Lung microvascular endothelial cell (primary cell): ENCODE measurements at places on chromosomes 7 and 10. TPM values are rescaled to one million over a fixed set of nuclear protein-coding genes. Genes with fewer than 3 reads are reported as not detected.

DNA sequence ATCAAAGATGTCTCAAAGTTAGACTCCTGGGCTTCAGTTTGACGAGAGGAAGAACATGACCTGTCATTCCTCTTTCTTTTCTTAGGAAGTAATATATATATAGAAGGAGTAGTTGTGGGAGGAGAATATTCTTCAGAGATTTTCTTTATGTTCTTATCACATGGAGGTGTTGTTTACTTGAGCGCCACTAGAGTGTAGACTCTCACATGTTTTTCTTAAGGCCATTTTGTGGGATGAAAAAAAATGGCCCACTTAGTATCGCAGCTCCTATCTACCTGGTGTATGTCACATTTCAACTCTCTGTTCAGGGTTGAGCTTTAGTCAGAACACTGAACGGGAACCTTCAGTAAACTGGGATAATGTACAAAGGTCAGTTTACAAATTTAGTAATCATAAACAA is 645.2 kb downstream of the PHTF2 start:
- DNase-seq: no peak

DNA sequence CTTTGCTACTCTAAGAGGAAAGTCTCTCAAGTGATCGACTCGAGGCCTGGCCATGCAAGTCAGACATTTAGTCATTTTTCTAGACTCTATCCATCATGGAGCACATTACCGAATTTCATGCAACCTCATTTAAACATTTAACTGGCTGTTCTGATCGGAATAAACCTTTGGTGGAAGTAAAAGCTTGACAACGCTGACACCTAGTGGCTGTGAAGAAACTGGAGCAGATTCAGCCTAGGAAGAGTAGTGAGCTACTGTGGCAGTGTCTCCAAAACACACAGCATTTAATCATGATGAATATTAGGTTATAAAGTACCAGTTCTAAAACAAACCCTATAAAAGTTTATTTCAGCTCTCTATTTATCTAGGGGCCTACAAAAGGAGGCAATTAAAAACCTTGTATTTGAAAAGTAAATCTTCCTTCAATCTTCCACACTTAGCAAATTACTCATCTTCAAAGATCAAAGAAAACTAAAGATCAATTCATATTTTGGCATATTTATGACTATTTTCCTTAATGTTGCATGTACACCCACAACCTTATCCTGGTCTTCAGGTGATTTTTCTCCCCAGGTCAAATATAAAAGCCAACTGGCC is 175.0 kb downstream of the CTNNA3 start:
- peak; percentile 50 for DNase-seq

- DNase-seq: no peak
Observed at GRCh38 chr10:65911151-65911835, 1014.5 kb upstream of the LRRTM3 start.

DNA sequence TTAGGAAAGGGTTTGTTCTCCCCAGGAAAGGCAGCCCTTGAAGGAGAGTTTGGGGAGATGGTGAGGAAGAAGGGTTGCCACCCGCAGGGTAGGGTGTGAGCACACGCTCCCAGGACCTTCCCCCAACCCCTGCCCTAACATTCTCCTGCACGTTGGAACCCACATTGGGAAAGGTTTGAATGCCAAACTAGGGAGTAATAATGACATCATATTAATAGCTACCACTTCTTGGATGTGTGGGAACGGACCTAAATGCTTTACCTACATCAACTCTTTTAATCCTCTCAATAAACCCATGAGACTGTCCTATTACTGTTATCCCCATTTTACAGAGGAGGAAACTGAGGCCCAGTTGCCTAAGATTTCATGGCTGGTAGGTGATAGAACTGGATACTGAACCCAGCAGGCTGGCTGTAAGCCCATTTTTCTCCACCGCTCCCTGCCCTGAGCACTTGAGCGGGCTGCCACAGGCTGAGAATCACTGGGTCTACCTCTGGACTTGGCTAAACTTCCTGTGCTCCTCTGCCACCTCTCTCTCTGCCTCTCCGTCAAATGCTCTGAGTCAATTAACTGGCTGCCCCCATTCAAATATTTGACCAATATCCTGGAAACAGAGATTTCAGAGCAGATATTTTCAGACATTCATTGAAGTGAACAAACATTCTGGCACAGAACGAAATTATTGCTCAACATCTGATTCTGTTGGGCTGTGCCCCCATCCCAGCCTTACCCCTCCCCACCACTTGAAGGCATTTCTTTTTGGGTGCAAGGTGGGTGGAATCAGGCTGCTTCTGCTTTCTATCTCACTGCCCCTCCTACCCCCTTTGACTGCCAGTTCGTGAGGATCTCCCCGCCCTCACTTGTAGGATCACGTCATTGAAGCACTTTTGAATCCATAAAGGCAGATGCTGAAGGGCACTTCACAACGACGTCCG is 129.7 kb downstream of the C10orf105 start:
- no peak for DNase-seq

DNA sequence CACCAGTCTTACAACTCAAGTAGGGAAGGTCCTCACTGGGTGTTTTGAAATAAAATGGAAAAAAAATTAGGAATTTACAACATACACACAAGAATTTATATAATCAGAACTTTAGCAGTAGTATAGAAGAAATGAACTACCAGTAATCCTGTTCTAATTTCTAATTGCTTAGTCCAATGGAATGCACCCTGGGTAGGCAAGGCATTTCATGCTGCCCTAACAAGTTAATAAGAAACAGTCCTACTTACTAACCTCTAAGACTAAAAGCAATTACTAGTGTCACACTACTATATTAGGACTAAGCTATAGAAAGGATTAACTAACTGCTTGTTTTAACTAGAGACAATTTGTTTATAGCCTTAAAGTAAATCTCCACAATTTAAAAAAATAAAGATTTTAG is 158.1 kb downstream of the BTAF1 start:
- DNase-seq: no peak

- DNase-seq: no peak
Observed at GRCh38 chr10:123988694-123989093, 97.1 kb upstream of the CPXM2 start.

DNA sequence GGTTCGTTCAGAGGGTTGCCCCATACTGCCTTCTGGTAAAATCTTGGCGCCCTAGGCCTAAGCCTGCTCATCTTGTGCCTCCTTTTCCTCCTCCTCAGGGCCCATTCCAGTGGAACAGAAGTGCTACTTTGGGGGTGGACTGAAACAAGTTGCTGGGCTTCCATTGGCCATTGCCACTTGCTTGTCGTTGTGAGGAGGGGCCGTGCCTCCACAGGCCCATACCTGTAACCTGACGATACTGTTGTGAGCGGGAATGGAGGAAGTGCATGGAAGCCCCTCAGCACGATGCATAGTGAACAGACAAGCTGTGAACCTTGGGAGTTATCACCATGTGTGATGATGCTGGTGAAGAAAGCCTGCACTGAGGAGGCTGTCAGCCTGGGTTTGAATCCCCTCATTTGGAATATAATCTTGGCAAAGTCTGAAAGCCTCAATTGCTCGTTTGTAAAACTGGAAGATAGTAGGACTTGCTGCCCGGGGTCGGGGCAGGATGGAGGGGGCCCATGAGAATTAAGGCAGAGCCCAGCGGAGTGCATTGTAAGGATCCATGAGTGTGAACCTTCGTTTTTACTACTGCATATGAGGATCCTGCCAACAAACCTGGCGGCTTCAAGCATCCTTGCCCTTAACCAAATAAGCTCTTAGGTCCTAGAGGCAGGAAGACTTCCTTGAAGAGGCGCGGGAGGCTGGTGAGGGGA is 671 bp upstream of the PAPSS2 start:
- peak; percentile 17 for DNase-seq

- peak; percentile 91 for DNase-seq
Observed at GRCh38 chr10:86960003-86960862, 1.8 kb downstream of the SNCG start.

DNA sequence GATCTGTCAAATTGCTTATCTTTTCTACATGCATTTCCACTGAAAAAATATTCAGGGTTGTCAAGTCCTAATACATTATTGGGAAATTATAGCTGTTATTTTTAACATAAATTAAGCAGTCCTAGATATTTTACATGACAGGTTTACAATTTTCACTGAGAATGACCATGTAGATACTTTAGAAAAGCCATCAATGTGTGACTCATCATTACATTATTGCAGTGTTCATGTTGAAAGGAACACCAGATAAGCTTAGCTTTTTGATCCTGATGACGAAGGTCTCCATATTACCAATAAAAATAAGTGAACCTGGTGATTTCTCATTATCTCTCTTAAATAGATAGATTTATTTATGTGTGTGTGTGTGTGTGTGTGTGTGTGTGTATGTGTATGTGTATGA is 529.5 kb upstream of the PCDH15 start:
- DNase-seq: no peak

GRCh38 chr7:134613623-134614347 is 32.9 kb upstream of the BPGM start:
- DNase-seq: peak; percentile 24

DNA sequence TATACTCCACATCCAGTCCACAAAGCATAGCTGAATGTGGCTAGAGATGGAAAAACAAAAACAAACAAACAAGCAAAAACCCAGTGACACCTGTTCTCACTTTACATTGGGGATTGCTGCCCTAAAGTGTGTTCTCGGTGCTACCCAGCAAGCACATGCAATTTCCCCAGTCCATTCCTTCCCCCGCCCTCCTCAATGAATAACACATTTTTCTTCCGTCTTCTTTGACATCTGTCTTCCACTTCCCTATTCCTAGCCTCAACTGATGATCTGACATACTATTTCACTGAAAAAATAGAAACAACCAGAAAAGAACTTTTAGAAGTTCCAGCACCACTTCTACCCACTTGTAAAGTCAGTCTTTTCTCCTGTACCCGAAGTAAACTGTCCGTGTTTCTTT is 147.1 kb downstream of the MALRD1 start:
- no peak for DNase-seq

DNA sequence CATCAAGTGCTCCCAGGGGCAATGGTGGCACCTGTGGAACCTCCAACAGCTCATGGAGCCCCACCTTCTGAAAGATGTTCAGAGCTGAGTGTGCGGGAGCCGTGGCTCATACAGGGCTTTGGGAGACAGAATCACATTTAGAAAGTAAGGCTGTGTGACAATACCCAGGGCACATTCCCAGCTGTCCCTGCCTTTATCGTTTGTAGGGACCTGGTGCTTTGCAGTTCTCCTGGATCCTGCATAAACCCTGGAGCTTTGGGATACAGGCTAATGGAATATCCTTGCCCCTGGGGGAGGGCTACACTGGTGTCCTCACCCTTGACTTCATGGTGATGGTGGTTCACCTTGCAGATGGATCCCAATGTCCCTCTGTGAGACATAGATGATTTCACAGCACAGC is 134.8 kb upstream of the LAMB4 start:
- DNase-seq: no peak

Gene AKR1C3
- 108 and 111 TPM in 2 replicates for total RNA-seq

Gene COL28A1
- not detected in 2 replicates for total RNA-seq

Gene PFKFB3
- 12.9 and 21.0 TPM in 2 replicates for total RNA-seq

Gene CLEC2L
- total RNA-seq: not detected in 2 replicates

Gene PLCE1
- total RNA-seq: 0.44 and 2.8 TPM in 2 replicates

Gene ACSM6
- total RNA-seq: not detected in 2 replicates
